ENCODE measurements at places on chromosomes 2 and 18.

GRCh38 chr2:170607171-170607570 is 108.0 kb upstream of the SP5 start:
- no peak for DNase-seq

DNA sequence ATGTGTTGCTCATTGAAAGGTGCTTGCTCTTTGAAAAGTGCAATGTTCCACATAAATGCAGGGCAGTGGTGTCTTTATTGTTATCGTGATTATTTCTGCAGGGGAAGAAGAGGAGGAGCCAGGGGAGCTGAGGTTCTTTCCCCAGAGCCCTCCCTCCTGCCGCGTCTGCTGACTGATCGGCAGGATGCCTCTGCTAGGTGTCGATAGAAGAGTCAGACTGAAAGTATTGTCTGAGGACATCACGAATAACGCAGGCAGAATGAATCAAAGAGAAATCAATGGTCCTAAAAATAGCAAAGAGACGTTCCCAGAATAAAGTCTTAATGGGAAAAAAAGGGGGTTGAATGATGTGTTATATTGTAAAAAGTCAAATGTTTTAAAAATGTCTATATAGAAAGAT is 47.4 kb upstream of the SIX3 start:
- DNase-seq = no peak

GRCh38 chr2:203444738-203445137 is 90.4 kb downstream of the RAPH1 start:
- DNase-seq = no peak

DNA sequence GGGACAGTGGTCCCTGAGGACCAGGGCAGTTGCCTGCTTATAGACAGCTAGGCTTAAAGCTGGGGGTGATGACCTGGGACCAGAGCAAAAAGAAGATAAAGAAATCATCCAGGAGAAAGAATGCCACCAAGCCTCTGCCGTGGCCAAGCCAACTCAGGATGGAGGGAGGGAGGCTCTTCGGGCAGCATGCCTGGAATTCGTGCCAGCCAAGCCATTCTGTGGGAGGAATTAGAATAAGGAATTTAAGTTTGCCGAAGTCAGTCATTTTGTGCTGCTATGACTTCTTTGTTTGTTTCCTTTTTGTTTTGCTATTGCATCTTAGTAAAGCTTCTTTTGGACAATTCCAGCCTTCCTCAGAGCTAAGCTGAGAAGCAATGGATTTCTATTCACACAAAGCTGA is 124.1 kb downstream of the EN1 start:
- DNase-seq = no peak

DNA sequence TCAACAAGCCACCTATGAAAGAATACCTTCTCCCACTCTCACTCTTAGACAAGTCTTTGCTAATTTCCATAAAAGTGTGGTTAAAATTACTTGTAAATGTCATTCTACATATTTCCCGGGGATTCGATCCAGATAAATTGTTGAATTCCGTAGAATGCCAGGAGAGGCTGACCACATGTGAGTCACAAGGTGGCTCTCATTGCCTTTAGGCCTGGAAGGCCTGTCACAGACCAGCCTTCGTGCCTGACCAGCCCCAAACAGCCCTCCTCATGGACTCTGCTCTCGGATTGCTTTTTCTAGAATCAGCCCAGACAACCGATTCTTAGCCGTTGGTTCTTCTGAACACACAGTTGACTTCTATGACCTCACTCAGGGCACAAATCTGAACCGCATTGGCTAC is 86.0 kb downstream of the RTN4 start:
- no peak for DNase-seq
